ENCODE measurements at places on chromosomes 11 and 22.

GRCh38 chr22:17724678-17725499 is 49.4 kb downstream of the BID start:
- DNase-seq: no peak

DNA sequence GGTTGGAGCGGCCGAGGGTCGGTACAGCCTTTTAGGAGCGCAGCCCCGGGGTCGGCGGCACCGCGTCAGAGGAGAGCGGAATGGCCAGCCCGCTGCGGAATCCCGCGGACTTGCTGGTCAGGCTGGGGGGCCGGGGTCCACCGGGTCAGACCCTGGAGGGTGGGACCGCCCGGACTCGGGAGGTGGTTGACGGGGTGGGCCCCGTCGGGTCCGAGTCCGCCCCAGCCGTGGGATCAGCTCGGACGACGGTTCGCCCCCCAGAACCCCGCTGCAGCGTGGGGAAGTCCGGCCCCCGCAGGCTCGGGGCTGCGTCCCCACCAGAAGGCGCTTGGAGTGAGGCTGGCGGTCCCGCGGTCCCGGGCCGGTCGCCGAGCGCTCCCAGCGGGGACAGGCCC is 301 bp upstream of the ADM2 start:
- no peak for DNase-seq

GRCh38 chr11:30454111-30454510 is 131.2 kb downstream of the ARL14EP start:
- no peak for DNase-seq

- DNase-seq: no peak
Observed at GRCh38 chr11:35825386-35825785, 118.5 kb upstream of the LDLRAD3 start.

DNA sequence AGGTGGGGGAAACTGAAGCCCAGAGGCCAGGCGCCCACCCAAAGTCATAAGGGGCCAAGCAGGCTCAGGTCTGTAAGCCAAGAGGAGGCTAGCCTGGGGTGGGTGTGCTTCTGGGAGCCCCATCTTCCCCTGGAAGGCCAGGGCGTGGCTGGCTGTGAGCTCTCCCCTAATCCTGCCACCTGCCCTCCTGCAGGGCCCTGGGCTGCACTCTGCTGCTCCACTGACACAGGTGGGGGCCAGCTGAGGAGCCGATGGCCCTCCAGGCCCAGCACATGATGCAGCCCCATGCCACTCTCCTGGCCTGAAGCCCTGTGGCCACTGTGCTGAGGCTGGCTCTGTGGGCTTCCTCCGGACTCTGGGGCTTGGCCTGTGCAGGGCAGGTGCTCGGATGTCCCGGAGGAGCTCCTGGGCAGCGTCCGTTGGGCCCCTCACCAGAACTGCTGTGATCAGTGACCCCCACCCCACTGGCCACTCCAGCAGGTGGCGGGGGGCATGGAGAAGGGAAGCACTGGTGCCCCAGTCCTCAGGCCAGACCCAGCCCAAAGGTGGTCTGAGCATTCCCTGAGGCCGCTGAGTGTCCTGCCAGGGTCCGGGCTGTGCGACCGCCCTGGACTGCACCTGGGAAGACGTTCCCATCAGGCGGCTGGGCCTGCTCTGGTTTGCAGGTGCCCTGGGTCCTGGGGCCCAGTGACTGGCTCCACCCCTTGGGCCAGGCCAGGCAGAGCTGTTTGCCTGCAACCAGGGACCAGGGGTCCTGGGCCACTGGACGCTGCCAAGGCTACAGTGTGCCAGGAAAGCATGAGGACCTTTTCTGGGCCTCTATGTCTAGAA is 8.5 kb downstream of the PIM3 start:
- DNase-seq: no peak

DNA sequence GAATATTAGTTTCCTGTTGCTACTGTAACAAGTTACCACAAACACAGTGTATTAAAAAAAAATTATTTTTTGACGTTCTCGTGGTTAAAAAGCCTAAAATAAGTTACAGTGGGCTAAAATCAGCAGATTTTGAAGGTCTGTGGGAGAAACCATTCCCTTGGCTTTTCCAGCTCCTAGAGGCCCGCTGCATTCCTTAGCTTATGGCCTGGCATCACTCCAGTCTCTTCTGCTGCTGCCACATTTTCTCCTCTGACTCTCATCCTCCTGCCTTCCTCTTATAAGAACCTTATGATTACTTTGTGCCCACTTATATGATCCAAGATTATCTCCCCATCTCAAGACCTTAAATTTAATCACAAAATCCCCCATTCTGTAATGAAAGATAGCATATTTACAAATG is 392.7 kb downstream of the GUCY1A2 start:
- DNase-seq: no peak

DNA sequence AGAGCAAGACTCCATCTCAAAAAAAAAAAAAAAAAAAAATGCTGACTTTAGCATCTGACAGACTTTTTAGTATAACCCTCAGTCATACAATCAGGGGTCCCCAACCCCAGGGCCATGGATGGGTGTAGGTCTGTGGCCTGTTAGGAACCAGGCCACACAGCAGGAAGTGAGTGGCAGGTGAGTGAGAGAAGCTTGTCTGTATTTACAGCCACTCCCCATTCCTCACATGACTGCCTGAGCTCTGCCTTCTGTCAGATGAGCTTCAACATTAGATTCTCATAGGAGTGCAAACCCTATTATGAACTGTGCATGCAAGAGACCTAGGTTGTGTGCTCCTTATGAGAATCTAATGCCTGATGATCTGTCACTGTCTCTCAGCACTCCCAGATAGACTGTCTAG is 3.3 kb downstream of the FAM227A start:
- DNase-seq: no peak

DNA sequence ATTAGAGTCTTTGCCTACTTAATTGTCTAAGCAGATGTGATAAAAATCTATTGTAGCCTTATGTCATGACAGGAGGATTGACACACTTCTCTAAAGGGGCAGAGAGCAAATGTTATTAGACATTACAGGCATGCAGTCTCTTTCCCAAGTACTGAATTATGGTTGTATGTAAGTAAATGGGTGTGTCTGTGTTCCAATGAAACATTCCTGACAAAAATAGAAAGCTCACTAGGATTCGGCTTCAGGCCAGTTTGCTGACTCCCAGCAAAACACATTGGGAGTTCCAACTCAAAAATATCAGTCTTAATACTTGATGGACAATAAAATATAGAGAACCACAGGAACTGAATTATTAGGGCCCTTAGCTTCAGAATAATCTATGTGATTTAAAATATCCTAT is 1480.4 kb downstream of the FAM181B start:
- DNase-seq: no peak

DNA sequence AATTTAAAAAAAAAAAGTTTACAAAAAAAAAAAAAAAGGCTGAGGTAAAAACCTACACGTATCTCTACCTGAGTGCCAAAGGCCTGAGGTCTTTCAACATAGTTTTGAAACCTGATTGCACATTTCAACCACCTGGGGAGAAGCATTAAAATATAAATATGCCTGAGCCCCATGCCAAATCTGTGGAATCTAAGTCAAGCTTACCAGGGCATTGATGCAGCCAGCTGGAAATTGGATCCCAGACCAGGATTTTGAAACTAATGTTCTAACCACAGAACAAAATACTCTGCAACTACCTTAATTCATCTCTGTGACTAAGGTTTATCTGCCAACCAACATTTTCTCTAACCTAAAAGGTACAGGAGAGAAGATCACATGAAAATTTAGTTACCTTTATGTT is 38.8 kb upstream of the CHRNA10 start:
- no peak for DNase-seq

Measured in esophagus squamous epithelium (tissue), 5 donors.